Activated T-helper 1 cell treated with anti-CD3 and anti-CD28 coated beads, Interleukin-2, amount 50 U/mL, for 16 hours (primary cell): ENCODE measurements at places on chromosomes 13 and 19.

GRCh38 chr19:39424934-39425333, 10.8 kb downstream of the RPS16 start:
- DNase-seq: no peak

- DNase-seq: no peak
Measured at GRCh38 chr13:44089452-44089851, 209.7 kb downstream of the LACC1 start.

DNA sequence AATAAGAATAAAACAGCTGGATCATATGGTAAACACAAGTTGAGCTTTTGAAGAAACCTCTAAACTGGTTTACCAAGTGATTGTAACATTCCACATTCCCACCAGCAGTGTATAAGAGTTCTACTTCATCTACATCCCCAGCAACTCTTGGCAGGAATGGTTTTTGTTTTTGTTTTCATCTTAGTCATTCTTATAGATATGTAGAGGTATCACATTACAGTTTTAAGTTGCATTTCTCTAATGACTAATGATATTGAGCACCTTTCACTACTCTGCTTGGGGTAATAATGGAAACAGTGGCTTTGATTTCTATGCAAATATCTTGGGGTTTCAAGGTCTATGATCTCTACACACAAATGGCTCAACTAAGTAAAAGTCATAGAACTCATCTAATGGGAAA, 614.5 kb downstream of the TBC1D4 start:
- DNase-seq: no peak

- no peak for DNase-seq
Measured at GRCh38 chr13:30648522-30649012, 30.8 kb downstream of the USPL1 start.

GRCh38 chr19:18202778-18203407, 949 bp downstream of the RAB3A start:
- DNase-seq: no peak

- DNase-seq: no peak
Measured at GRCh38 chr19:28636016-28636629, 576.8 kb downstream of the UQCRFS1 start.

DNA sequence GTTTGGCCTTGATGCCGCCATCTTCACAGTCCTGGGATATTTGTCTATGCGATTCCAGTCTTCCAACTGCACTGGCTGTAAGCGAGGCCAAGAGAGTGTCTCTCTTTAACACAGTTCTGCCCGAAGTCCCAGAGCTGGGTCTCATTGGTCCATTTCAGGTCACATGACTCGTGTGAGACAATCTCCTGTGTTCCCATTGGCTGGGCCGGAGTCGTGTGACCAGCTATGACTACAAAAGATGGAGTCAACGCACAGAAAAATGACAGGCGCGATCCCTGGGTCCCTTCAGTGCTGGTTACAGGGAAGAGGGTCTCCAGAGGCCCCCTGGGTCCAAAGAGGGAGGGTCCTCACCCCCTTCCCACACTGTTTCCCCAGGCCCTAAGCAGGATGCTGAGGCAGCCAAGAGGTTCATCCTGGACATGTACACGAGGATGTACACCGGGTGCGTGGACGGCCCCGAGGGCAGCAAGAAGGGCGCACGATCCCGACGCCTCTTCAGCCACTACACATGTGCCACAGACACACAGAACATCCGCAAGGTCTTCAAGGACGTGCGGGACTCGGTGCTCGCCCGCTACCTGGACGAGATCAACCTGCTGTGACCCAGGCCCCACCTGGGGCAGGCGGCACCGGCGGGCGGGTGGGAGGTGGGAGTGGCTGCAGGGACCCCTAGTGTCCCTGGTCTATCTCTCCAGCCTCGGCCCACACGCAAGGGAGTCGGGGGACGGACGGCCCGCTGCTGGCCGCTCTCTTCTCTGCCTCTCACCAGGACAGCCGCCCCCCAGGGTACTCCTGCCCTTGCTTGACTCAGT, 15.9 kb upstream of the S1PR4 start:
- no peak for DNase-seq

GRCh38 chr19:5824751-5825150, 14.8 kb downstream of the FUT6 start:
- DNase-seq: no peak
